ENCODE measurements at places on chromosomes 6 and 20.

- DNase-seq, result no peak
These were observed 15.0 kb upstream of the PRIM2 start for GRCh38 chr6:57302477-57302876.

DNA sequence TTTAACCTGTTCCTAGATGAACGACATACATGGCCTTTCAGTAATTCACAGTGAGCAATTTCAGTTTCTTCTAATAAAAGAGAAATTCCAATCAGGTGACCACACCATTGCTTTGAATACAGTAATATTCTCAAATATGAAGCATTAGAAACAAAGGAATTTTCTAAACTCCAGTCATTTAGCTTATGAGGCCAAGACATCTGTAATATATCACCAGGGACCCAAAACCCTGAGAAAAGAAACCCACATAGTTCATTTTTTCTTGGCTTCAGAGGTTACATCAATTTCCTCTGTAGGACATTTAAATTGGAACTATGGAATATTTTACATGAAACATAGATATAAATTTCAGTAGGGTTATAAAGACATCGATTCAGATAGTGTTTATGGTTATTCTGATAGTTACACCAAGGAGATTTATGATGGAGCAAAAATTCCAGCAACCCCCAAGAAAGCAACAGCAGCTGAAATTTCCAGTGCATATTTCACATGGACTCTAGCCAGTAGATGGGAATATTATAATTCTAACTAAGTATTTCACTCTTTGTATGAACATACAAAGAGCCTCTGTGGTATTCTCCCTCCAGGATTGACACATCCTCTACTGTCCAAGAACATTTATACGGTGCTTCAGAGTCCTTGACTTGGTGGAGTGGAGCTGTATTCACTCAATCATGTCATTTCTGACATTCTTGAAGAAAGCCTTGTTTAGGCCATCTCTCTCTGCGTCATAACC lies 82.9 kb downstream of the ADGRG6 start:
- DNase-seq, result no peak

- DNase-seq, result no peak
These were observed 53.1 kb downstream of the SLC35D3 start for GRCh38 chr6:136975089-136975715.

GRCh38 chr6:132860254-132860653 lies 45.9 kb downstream of the RPS12 start:
- DNase-seq, result no peak

- no peak for DNase-seq
These were observed 8.0 kb downstream of the PNISR start for GRCh38 chr6:99416892-99417767.

GRCh38 chr20:50636601-50637540 lies 54.5 kb downstream of the RIPOR3 start:
- DNase-seq, result no peak

- DNase-seq, result no peak
These were observed 9.8 kb downstream of the PHACTR2 start for GRCh38 chr6:143687591-143687990.

DNA sequence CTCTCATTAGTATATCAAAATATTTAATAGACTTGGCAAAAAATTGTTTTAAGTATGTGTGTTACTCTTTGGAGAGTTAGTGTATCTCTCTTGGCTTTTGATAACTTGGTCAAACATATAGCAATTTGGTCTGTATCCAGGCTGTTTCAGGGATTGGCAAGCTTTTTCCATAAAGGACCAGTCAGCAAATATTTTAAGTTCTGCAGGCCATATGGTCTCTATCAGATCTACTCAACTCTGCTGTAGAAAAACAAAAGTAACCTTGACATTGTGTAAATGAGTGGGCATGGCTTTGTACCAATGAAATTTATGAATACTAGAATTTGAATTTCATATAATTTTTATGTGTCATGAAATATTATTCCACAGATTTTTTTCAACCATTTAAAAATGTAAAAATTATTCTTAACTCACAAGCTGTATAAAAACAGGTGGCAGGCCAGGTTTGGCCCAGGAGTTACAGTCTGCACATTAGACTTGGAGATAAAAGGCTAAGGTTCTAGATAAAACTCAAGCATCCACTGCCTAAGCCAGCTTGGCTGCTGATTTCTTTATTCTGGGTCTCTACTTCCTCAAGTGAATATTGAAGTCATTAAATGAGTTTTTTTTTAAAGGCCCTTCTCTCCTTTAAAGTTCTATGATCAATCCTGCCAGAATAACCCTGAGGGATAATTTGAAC lies 13.7 kb downstream of the GSTA4 start:
- DNase-seq, result no peak

DNA sequence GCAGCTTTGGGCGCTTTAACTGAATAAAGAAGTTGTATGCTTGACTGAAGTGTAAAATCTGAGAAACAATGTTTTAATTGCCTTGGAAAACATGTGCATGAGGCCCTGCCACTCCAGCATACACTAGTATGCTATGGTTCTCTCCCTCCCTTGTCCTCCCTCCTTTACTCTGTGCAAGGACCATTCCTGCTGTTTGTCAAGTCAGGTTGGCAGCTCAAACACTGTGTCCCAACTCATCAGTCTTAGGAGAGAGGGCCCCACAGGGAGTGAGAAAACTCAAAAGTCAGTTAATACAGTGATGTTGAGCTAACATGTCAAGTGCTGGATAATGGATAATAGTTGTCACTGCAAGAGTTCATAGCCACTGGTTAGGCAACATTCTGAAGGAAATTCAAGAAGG lies 543.6 kb downstream of the GRIK2 start:
- DNase-seq, result no peak

DNA sequence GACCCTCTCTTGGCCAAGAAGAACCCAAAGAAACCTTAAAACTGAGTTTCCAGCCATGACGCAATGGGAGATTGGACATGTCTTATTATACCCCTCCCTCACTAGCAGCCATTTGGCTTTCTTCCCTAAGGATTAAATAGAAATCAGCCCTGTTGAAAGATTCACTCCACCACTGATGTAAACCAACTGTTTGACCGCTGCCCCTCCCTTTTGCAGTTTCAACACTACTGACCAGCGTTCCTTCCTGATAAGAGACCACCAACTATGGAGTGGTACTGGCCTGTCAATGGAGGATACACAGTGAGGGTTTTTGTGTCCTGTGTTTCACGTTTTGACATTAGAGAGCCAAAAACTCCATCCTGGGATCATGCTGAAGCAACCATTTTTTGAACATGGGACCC lies 53.2 kb upstream of the CD2AP start:
- DNase-seq, result no peak

DNA sequence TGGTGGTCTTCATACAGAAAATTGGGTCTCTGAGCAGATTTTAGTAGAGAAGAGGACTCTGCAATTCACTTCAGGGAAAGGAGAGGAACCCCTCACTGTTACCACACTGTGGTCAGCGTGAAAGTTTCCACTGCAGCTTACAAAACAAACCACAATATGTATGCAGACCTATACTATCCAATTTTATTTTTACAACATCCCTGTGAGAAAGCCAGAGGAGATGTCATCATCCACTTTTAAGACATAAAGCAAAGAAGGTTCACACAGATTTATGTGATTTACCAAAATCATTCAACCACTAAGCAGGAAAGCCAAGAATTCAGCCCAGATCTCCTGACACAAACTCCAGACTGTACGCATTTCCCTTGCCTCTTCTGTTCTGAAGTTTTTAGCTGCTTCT lies 442.4 kb downstream of the FRK start:
- DNase-seq, result no peak

- peak; percentile 41 for DNase-seq
These were observed 128.6 kb upstream of the FAM83B start for GRCh38 chr6:54717849-54718455.

DNA sequence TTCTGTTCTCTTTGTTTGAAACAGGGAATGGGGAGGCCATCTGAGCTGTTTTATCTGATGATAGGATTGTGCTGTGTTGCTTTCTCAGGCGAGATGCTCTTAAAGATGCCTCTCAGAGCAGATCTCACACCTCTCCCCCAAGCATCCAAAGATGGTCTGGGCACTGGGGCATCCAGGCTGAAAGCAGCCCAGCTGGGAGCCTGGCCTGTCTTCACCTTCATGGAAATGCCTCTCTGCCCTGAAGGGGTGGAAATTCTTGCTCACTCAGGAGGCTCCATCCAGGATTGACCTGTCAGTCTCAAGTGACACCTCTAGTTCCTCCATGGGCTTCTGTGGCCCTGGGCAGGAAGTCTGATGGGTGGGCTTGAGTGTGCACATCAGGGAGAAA lies 86.4 kb downstream of the TCP11 start:
- no peak for DNase-seq

DNA sequence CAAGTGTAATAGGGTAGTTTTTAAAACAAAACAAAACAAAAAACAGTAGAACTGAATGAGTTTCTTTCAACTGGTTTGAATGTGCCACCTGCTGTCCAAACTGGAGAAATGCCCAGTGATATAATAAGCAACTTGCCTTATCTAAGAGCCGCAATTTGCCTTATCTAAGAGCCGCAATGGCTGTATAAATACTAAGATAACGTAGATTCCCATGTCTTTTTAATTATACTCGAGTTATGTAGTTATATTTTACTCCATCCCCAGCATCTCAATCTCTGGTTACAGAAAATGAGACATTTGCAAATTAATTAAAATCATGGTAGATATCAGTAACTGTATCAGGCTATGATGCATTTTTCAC lies 67.2 kb downstream of the RPP40 start:
- peak; percentile 67 for DNase-seq

- DNase-seq, result no peak
These were observed 49.5 kb downstream of the SRC start for GRCh38 chr20:37395410-37395797.

- no peak for DNase-seq
These were observed 22.5 kb downstream of the PREX1 start for GRCh38 chr20:48805286-48805685.

DNA sequence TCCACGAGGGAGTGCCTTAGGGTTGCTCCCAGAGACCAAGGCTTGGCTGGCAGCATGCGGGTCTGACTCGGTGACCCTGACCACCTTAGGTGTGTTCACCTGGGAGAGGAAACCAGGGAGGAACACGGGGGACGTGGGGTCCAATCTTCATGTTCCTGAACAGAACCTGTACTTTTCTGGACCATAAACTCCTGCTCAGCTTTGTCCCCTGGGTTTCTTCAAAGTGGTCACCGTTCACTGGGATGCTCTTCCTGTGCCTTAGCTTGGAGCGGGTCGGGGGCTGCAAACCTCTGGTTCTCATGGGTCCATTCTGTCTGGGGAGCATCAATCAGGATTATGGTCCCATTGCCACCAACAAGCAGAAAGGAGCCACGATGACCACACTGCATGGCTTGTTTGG lies 333.5 kb downstream of the QKI start:
- DNase-seq, result no peak

DNA sequence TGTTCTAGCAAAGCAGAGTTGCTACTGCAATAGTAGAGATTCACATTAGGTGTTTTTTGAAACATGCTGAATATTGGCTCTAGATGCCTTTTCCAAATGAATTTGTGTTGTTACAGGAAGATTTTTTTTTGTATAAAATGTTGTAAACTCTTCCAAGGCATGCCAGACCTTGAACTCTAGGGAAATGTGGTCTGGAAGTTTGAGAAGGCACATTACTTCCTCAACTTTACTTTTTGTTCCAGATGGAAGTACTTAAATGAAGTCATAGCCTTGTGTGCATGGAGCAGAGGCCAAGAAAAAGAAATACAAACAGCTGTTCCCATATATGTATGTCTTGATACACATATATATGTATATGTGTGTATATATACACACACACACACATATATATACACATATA lies 585.7 kb upstream of the MARCKS start:
- DNase-seq, result no peak

DNA sequence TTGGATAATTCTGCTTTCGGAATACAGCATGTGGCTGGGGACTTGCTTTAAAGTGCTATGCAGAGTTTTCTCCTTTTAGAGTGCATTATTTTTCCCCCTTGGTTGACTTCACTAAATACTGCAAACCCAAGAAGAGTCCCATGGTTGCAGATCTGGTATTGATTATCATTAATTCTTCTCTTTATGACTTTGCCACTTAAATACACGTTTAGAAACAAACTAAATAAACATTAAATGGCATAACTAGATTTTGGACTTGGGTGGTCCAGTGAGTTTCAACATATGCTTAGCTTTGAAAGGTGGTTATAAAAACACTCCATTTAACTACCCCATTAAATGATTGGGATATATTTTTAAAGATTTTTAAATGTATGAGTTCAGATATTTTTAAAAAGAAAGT lies 279.2 kb downstream of the SOX4 start:
- DNase-seq, result no peak

GRCh38 chr6:19722999-19723398 lies 114.2 kb upstream of the ID4 start:
- no peak for DNase-seq

DNA sequence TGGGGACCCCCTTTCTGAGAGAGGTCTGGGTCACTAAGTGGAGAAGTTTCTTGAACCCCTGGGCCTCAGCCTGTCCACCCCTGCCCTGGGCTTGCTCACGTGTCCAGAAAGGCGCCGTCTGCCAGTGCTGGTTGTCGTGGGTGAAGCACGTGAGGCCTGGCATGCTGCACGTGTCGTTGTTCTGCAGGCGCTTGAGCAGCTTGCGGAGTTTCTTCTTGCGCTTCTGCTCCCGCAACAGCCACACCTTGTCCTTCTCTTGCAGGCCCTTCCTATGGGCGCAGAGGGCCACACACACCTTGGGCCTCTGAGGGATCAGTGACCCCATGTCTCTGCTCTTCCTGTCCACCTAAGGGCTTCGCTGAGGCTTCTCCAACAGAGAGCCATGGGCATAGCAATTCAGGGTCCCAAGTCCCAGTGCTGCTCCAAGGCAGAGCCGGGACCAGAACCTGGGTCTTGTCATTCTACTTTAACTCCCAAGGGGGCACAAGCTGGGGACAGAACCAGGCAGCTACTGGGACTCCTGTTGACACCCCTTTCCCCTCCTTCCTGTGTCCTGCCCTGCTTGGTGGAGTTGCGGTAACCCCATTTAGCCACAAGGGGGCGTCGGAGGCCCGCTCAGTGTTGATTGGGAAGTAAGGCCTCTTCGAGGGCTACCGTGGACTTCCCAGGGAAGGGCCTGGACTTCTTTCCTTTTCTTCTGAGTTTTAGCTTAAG lies 121.8 kb downstream of the SULF2 start:
- DNase-seq, result peak; percentile 64

GRCh38 chr20:25389401-25389857 lies 1.2 kb downstream of the ABHD12 start:
- no peak for DNase-seq

GRCh38 chr6:131654326-131654725 lies 17.2 kb downstream of the ENPP3 start:
- DNase-seq, result no peak

Measured in hippocampal formation (tissue), 2 donors.